ENCODE measurements at places on chromosomes 2 and 18.

DNA sequence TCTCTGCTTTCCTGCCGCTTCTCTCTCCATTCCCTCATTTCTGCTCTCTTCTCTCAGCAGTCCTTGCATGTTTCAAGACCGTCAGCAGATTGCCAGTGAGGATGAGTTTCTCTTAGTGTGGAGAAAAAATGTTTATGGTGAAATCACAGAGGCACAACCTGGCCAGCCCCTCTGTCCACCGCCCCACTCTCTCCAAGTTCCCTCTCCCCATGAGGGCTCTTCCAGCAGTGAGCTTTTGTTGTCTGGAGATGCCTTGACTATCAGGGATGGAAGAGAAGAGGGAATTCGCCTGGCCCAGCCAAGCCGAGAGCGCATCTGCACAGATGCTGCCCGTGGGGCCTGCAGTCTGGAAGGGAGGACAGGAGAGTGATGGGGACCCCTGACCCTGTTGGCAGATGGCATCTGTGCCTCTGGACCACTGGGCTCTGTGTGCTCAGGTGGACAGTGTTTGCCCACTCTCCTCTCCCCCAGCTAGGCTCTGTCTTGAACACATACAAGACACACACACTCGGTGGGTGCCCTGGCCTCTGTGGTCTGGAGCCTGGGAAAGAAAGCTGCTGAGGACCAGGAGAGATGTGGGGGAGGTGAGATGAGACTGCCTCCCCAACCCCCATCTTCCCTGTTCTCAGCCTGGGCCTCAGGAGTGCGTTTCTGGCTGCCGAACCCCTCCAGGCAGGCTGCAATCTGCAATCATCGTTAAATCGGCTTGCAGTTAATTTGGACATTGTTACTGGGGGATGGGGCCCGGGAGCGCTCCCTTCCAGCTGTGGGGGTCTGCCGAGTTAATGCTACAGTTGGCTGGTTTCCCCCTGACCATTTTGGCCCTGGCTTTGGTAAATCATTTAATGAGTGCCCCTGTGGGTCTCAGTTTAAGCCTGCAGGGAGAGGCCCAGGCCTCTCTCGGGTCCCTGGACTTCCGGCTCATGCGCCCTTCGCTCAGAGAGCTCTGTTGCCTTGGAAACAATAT, 4.5 kb downstream of the ITM2C start:
- no peak for DNase-seq

GRCh38 chr2:221100467-221101089, 471.5 kb downstream of the EPHA4 start:
- no peak for DNase-seq

GRCh38 chr2:82790206-82791021, 1668.7 kb downstream of the SUCLG1 start:
- no peak for DNase-seq

- DNase-seq = no peak
Observed at GRCh38 chr2:239159476-239159911, 241.3 kb downstream of the HDAC4 start.

DNA sequence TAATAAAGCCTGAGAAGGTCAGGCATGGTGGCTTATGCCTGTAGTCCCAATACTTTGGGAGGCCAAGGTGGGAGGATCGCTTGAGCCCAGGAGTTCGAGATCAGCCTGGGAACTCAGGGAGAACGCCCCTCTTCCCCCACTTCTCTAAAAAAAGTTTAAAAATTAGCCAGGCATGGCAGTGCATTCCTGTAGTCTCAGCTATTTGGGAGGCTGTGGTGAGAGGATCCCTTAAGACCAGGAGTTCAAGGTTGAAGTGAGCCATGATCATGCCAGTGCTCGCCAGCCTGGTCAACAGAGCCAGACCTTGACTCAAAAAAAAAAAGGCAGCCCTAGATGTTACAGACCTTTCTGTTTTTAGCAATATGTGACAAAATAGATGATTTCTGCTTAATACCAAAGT, 83.4 kb downstream of the AP1S3 start:
- no peak for DNase-seq

DNA sequence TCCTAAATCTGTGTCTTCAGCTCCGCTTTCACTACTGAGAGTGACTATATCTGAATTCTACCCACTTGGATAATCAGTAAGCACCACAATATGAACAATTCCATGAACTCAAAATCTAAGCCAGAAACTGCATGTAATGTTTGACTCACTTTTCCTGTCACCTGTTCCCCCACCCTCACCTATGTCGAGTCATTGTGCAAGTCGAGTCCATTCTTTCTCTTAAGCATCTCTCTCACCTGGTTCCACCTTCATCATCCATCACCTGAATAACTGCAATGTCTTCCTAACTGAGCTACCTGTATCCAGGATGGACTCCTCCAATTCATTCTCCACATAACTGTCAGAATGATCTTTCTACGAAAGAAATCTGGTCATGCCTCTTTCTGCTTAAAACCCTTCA, 58.2 kb downstream of the PPP1R1C start:
- DNase-seq = no peak

GRCh38 chr2:218517434-218518206, 50.5 kb downstream of the USP37 start:
- DNase-seq = no peak

- DNase-seq = no peak
Observed at GRCh38 chr2:85503168-85503850, 35.7 kb upstream of the MAT2A start.

GRCh38 chr18:11249391-11249790, 100.0 kb upstream of the PIEZO2 start:
- DNase-seq = no peak

GRCh38 chr2:46146866-46147502, 150.2 kb upstream of the EPAS1 start:
- no peak for DNase-seq

DNA sequence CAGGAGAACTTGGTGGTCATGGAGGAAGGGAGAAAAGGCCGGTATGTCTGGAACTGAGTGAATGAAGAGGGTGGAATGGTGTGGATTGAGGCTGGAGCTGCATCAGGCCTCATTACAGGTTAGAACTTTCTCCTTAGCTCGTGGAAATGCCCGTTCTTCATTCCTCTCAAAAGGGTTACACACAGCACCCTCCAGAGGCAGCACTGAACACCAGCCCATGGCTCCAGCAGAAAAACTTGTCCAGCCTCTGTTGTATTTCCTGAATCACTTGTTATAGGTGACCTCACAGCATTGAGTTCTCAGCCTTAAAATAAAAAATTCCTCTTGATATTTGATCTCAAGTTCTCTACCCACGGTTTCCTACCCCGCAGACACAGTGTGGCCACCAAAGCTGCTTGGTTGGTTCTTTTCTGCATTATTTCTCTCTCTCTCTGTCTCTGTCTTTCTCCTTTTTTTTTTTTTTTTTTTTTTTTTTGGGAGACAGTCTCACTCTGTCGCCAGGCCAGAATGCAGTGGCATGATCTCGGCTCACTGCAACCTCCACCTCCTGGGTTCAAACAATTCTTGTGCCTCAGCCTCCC, 89.6 kb downstream of the ITGB1BP1 start:
- DNase-seq = peak; percentile 6
